Activated B cell treated with CpG ODN at 0.5 μM for 24 hours (primary cell): ENCODE measurements at places on chromosomes 5 and 9.

GRCh38 chr5:37773809-37774208, 66.0 kb downstream of the GDNF start:
- DNase-seq: no peak

DNA sequence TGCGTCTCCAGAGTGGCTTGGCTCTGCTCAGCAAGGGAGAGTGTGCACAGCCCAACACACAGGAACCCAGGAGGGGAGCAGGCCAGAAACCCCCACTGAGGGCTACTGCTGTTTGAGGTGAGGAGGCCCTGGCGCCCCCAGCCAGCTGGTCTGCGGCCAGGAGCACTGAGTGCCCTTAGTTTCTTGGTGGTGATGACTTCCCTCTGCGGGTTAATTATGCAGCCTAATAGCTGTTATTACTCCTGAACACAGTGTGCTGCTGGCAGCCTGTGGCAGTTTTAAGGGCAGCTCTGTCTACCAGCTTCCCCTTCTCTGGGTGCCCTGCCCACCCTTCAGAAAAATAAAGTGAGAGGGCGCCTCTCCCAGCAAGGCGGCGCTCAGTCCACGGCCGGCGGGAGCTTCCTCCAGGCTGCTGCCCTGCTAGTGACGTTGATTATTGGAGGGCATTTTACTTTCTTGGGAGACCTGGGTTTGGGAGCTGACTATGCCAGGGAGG, 19.2 kb downstream of the GADD45G start:
- DNase-seq: no peak

DNA sequence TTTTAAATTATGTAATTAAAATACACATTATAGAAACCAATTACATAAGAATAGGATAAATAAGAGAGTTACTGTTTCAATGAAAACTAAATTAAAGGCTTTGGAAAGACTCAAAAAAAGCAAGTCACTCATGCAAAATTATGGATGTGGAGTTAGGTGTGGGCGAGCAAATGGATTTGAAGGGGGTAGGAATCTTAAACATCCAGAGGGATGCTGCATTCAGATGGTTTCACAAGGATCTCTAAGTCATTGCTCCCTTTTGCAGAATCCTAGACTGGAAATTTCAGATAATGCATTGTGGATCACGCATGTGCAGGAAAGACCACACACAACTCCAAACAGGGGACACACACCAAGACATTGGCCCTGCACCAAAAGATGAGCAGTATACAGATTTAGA, 57.5 kb downstream of the DRD1 start:
- no peak for DNase-seq

GRCh38 chr9:26260238-26260637, 582.0 kb upstream of the TUSC1 start:
- DNase-seq: no peak
